ENCODE measurements at places on chromosomes 16 and 17.

DNA sequence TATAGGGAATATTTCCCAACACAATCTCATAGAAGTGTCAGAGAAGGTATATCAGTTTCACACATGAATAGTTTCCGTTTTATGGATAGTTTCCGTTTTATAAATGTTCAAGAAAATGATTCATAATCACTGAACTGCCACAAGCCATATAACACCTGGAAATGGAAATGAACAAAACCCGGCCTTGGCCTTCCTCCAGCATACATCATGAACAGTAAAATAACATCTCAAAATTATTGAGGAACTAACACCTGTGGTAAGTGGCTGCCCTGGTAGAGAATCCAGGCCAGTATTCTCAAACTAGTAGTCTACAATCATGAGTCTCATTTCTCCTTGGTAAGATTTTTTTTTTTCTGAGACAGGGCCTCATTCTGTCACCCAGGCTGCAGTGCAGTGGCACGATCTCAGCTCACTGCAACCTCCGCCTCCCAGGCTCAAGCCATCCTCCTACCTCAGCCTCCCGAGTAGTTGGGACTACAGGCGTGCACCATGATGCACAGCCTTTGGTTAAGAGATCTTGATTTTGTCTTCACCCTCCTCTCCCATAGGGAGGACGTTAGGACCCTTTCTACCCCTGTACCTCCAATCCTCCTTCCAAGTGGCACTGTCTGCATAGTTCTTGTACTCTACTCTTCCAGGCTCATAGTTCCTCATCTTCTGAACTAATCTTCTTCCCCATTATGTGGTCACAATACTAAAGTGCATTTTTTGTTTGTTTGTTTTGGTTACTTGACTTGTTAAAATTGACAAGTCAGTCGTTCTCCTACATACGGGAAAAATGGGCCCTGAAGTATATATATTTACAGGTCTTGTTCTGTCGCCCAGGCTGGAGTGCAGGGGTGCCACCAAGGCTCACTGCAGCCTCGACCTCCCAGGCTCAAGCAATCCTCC lies 15.0 kb upstream of the RGS9 start:
- no peak for DNase-seq

DNA sequence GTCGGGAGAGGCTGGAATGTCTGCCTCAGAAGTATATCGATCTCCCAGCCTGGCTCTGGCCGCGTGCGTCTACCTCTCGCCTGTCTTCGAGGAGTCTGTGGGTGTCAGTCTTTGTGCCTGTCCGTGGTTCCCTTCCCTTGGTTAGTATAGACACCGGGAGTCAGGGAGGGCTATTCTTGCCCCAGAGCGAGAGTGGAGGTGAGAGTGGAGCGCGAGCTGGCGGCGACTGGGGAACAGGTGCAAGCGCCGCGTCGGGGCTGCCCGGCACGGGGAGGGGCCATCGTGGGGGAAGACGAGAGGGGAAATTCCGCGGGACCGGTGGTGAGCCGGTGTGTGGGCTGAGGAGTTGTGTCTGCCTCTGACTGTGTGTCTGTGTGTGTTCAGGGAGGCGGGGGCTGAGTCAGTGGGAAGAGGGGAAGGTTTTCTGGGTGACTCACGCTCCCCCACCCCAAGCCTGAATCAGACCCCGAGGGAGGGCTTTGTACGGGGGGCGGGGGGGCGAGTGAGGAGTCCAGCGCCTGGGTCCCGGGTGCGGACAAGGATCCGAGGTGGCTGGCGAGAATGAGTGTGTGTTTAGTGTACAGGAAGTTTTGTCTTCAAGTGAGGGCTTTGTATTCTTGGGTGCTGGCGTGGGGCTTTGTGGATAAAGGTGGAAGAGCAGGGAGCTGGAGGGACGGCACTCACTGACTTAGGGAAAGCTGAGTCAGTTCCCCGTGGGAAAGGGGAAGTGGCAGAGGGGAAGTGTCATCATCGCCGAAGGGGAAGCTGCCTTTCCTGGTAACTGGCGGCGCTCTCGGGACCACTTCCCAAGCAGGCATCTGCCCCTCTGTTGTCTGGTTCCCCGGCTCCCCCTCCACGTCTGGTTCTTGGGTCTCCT lies 8.6 kb downstream of the KDM6B start:
- peak; percentile 92 for DNase-seq

DNA sequence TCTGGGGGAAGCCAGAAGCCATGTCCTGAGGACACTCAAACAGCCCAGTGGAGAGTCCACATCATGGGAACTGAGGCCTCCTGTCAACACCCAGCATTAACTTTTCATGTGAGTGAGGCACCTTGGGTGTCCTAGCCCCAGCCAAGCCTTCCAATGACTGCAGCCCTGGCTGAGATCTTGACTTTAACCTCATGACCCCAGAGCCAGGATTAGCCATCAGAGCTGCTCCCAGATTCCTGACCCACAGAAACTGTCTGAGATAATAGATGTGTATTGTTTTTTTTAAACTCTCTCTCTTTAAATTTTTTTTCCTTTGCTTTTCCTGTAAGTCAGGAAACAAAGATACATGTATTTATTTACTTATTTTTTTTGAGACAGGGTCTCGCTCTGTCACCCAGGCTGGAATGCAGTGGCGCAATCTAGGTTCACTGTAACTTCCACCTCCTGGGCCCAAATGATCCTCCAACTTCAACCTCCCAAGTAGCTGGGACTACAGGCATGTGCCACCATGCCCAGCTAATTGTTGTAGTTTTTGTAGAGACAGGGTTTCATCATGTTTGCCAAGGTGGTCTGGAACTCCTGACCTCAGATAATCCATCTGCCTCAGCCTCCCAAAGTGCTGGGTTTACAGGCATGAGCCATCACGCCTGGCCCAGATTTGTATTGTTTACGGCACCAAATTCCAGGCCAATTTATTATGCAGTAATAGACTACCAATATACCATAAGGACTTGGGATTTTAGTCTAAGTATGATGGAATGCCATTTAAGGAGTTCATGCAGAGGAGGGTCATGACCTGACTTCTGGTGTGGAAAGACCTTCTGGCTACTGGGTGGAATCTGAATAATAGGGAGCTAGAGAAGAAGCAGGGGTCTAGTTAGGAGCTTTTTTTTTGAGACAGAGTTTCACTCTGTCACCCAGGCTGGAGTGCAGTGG lies 14.0 kb upstream of the TMEM94 start:
- DNase-seq: no peak

- no peak for DNase-seq
Measured at GRCh38 chr17:50263331-50264262, 10.7 kb upstream of the TMEM92 start.

- DNase-seq: no peak
Measured at GRCh38 chr16:8957063-8957397, 6.7 kb downstream of the USP7 start.

- no peak for DNase-seq
Measured at GRCh38 chr17:49783791-49784190, 4.7 kb upstream of the KAT7 start.

- no peak for DNase-seq
Measured at GRCh38 chr16:17607609-17608008, 136.8 kb upstream of the XYLT1 start.

DNA sequence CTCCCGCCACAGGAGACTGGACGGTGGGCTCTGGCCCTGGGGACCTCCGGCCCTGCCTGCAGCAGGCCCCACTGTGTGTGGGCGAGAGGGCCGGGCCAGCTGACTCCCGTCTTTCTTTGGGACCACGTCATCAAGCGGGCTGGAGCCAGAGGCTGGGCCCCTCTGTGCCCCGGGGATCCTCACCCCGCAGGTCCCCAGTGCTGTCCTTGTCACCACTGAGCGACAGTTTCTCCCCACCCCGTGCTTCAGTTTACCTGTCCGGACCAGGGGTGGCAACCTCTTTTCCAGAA lies 181.9 kb upstream of the ZNF469 start:
- no peak for DNase-seq

DNA sequence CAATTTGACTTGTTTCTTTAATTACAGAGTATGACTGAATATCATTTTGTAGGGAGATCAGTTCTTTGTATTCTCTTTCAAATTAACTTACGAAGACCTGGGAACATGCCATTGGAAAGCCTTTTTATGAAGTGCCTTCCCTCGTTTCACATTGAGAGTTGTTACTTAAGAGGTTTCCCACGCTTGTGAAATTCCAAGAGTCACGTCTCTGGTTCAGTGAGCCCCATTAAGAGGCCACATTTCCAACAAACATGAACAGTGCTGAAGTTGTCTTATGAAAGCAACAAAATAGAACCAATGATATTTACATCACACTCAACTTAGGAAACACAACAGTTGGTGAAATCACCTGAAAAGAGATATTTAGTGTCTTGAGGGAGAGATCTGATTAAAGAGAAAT lies 334.1 kb downstream of the TOX3 start:
- DNase-seq: no peak

DNA sequence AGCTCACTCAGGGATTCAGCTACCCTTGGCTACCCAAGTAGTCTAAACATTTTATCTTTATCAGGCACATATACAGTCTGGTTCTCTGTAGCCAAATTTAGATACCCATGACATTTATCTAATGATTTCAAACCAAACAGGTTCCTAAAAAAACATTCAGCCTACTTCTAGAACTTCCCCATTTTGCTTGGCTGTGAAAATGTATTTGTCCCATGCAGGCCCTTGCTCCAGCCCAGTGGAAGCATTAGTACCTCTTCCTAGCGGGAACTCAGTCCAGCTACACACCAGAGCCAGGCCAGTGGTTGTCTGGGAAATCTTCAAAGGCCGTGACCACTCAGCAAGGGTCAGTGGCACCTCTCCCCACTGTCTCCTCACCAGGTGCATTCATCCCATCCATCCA lies 26.2 kb upstream of the NAGLU start:
- no peak for DNase-seq

DNA sequence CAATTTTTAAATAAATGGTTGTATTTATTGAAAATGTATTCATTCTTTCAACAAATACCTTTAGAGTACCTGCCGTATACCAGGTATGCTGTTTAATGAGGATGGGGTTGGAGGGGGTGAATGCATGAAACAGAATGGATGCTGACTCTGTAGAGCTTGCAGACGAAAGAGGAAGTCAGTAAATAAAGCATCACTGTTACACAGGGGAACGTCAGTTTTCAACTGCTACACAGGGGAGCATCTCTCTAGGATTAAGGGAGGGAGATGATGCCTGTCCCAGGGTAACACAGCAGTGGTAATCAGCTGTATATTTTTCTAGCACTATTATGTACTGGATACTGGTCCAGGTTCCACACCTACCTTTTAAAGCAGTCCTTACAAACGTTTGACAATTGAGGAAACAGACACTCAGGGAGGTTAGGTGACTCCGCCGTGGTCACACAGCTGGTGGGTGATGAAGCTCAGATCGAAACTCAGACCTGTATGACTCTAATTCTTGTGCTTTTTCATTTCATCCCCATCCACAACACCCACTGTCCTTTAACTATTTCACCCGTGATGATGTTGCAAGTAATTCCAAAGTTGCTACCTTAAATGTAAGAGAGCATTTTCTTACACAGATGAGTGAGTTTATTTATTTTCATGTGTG lies 452.1 kb upstream of the HSBP1 start:
- DNase-seq: no peak

DNA sequence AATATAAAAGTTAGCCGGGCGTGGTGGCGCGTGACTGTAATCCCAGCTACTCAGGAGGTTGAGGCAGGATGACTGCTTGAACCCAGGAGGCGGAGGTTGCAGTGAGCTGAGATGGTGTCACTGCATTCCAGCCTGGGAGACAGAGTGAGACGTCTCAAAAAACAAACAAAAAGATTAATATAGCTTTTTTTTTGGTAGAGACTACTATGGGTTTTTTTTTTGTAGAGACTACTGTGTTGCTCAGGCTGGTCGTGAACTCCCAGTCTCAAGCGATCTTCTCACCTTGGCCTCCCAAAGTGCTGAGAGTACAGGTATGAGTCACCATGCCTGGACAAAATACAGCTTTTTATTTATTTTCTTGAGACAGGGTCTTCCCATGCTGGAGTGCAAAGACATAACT lies 20.2 kb downstream of the ZNRF1 start:
- no peak for DNase-seq

GRCh38 chr16:74305978-74306784 lies 9.6 kb downstream of the PSMD7 start:
- DNase-seq: no peak

DNA sequence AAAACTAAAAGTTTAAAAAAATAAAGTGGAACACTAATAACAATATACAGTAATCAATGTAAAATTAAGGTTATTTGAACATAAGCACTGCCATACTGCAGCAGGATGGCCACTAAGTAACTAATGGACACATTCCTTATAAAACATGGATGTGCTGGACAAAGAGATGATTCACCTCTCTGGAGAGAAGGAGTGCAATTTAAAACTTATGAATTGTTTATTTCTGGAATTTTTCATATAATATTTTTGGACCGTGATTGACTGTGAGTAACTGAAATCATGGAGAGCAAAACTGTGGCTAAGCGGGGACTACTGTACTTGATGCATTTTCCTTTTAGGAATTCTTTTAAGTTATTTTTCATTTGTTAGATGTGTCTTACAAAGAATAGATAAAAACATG lies 21.8 kb downstream of the CBFB start:
- no peak for DNase-seq

GRCh38 chr16:23838485-23839142 lies 2.8 kb downstream of the PRKCB start:
- DNase-seq: no peak

DNA sequence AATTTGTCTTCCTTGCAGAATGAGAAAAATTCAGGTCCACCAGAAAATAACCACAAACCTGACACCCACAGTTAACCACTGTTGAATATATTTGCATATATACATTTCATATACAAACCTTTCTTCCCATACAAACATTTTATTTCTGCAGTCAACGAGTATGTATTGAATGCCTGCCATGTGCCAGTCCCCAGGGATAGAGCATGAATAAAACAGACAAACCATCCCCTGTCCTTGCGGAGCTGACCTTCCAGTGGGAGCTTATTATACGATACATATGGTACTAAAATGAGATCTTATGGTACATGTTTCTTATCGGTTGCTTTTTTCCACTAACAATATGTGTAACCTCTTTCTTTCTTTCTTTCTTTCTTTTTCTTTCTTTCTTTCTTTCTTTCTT lies 116.7 kb downstream of the PITPNC1 start:
- DNase-seq: no peak

DNA sequence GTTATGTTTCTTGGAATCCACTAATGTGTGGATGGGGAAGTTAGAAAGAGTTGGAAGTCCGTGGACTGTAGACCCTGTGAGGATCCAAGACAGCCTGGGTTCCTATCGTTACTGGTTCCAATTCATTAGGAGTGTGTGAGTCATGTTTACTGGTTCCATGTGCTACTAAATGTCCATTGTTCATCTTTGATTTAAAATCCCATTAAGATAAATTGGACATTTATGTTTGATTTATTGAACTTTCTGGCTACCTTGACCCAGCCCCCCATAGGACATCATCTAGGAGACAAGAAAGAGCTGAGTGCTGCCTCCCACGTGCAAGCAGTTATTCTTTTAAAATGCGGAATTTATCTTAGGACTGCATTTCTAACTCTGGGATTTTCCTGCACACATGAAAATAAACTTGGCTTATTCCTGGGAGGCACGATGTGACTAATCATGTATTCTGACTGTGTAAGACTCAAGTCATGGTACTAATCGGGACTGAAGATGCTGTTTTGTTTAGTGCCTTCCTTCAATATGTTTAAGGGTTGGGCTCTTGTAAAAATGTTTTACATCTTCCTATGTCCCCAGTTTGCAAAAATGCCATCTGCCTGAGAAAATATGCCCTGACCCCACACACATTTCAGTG lies 53.4 kb downstream of the RGS9 start:
- no peak for DNase-seq

Measured in activated CD4-positive, CD25-positive, alpha-beta regulatory T cell treated with anti-CD3 and anti-CD28 coated beads, Interleukin-2, amount 50 U/mL, for 72 hours (primary cell).